RPMI7951 (cell line): ENCODE measurements at places on chromosomes 6 and 20.

- peak; percentile 74 for DNase-seq
Observed at GRCh38 chr6:16316741-16317251, 78.4 kb downstream of the GMPR start.

- DNase-seq = peak; percentile 21
Observed at GRCh38 chr6:10084111-10084986, 330.5 kb downstream of the TFAP2A start.

- no peak for DNase-seq
Observed at GRCh38 chr20:11315525-11315924, 602.2 kb upstream of the BTBD3 start.

DNA sequence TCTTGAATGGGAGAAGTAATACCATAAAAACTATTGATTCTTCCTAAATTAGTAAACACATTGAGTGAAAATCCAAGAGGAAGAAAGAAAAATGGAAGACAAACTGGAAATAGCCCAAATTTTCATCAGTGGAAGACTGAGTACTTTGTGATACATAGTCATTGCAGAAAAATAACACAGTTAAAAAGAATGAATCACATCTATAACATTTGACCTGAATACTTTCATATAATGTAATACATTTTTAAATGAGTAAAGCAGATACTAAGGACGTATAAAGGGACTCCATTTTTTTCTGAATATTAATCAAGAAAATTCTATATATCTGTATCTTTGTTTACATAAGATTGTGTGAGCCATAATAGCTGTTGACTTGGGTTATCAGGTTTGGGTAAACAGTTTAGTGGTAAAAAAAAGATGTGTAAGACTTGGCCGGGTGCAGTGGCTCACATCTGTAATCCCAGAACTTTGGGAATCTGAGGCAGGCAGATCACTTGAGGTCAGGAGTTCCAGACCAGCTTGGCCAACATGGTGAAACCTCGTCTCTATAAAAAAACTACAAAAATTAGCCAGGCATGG lies 4.3 kb upstream of the SLC17A2 start:
- no peak for DNase-seq

- no peak for DNase-seq
Observed at GRCh38 chr6:41326092-41326491, 9.3 kb upstream of the NCR2 start.

DNA sequence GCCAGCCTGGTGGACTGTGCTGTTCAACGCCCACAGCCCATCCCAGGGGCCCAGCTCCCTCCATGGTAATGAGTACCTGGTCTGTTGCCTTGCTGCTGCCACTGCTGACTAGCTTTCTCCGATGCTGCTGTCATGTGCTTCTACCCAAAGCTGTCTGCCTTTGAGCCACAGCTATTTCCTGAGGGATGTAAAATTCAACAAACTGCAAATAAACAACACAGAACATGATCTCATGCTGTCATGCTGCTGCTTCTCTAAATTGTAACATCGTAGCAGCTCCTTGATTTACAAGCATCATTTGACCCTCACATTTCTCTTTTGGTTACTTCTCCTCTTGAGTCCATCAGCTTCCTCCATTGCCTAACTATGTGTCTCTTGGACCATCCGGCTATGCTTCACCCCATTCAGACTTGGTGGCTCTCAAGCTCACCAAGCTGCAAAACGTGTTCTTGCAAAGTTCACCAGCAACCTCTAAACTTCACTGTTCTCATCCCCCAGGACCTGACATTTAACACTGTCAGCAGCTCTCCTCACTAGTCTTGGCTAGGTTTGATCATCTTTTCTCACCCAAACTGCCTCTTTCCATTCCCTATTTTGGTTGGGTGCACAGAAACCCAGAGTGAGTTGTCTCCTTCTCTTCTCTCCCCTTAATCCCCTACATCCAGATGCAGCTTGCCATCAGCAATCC lies 54.6 kb downstream of the FYN start:
- DNase-seq = no peak

GRCh38 chr6:56890066-56890465 lies 64.8 kb upstream of the BEND6 start:
- no peak for DNase-seq
